Neural crest cell (in vitro differentiated cells): ENCODE measurements at places on chromosomes 11 and 22.

GRCh38 chr11:134742224-134742612 is 330.2 kb upstream of the B3GAT1 start:
- DNase-seq = no peak

GRCh38 chr11:126884594-126884993 is 116.0 kb downstream of the KIRREL3 start:
- DNase-seq = no peak

GRCh38 chr11:110026858-110027626 is 66.2 kb upstream of the ZC3H12C start:
- DNase-seq = no peak

GRCh38 chr11:123195188-123196059 is at the start of gene CLMP:
Gene CLMP (minus strand): TSS chr11:123195248. CDS start chr11:123194940, 308 bp downstream.
- no peak for DNase-seq

DNA sequence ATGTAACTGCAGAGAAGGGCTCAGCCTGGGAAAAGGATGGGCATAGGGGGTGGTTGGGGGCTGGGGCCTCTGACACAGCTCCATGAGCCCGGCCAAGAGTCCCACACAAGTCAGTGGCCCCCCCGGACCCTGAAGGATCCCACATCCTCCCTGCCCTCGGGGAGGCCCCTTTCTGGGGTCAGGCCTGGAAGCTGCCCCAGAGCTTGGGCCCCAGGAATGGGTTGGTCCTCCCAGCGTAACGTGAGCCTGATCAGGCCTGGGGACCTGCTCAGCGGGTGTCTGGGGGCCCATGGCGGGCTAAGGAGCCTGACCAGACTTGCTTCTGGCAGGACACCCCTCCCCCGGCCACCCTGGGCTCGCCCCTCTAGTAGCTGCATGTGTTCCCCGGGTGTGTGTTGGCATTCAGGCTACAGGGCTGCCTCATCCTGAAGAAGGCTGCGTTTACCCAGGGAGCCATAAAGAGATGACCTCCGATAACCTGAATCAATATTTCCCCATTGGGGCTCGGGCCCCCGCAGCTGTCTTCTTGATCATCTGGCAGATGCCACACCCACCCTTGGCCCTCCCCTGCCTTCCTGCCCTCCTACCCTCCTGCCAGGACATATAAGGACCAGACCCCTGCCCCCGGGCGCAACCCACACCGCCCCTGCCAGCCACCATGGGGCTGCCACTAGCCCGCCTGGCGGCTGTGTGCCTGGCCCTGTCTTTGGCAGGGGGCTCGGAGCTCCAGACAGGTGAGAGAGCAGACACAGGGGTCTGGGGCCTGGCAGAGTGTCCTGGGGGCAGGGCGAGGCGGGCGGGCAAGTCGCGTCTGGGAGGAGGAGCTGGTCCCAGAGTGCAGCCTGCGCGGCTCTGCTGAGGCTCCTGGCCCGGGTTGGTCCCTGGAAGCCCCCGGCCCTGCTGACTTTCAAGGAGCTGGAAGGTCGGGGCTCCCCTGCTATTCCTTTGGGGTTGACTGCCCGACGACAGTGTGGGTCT is at the start of gene MUC2:
MUC2 (plus strand) TSS at position 631 of the 978 bp plus-strand sequence.
- DNase-seq = no peak

DNA sequence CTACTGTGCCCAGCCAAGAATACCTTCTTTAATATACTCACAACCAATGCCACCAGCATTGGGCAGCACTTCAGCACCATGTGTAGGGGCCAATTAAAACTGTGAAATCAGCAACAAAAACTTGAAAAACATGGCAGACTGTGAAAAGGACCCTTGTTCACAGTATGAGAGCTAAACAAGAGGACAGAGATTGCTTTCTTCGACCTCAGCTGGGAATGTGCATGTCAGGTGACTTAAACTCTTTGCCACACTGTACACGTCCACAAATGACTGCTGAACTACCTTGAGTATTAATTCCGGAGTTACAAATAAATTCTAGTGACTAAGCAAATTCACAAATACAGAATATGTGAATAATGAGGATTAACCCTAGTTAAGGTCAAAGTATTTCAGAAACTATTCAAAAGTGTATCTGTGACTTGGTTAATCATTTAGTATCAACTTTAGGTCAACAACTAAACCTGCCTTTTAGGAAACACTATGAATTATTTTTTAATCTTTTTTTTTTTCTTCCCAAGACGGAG is 33.0 kb downstream of the DDX6 start:
- no peak for DNase-seq

DNA sequence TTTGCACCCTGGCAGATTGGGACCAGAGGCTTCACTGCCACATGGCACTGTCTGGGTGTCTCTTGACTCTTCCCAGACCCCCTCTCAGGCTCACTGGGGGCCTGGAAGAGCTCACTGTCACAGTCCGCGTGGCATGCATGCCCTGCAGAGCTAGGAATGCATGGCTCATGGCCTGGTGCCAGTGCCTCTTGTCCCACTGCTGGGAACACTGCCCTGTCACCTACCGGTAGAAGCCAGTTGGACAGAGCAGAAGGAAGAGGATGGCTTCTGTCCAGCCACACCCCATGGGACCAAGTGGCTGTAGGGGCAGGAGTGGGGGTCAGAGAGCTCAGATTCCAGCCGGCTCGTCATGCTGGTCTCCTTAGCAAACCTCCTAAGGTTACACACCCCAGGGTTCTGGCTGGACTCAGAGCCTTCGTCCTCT is 29.7 kb downstream of the MB start:
- no peak for DNase-seq

GRCh38 chr11:22901603-22902002 is 41.3 kb upstream of the CCDC179 start:
- DNase-seq = no peak

DNA sequence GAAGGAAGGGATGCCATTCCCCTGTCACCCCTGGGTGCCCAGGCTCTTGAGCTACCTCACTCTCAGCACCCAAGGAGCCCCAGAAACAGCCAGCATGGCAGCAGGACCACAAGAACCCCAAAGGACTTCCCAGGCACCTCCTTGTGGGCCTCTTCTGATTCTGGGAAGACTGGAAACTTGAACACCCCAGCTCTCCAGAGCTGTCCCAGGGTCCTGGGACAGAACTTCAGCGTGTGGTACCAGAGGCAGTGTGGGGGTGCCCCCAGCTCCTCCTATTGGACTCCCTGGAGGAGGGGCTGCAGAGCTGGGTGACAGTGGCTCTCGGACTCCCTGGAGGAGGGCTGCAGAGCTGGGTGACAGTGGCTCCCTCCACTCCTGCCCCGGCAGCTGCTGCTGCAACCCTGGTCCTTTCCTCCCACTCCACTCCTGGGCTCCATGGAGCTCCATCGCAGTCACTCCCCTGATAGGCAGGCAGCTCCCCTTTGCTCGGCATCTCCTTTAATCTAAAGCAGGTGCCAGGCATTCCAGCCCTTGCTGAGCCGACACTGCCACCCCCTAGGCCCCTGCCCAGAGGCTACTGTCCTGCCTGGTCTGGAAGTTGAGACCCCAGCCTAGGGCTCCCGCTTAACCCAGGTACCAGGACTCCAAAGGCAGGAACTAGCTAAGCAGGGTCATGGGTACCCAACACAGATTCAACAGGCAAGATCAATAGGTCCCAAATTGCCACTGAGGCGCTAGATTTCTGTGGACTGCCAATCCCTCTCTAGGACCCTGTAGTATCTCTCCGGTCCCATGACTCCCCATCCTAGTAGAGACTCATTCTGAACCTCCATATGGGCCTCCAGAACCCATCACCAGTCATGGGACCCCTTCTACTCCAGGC is 2.7 kb downstream of the BCL9L start:
- DNase-seq = no peak

GRCh38 chr22:33909911-33910310 is 10.4 kb downstream of the LARGE1 start:
- no peak for DNase-seq

DNA sequence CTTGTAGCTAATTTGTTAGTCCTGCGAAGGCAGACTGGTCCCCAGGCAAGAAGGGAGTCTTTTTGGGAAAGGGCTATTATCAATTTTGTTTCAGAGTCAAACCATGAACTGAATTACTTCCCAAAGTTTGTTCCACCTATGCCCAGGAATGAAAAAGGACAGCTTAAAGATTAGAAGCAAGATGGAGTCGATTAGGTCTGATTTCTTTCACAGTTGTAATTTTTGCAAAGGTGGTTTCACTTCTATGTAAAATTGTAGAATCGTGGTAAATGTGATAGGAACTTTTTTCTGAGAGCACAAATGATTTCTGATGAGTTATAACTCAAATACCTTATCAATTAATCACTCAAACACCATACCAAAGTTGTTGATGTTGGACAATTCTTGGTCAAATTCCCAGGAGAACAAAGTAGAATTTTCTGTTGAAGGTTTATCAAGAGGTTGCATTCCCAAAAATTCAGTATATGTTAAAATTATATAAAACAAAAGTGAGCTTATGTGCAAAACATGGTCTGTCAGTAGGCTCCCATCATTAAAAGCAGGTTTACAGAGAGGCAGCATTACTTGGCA is 2.9 kb upstream of the CTSC start:
- no peak for DNase-seq

GRCh38 chr22:36327922-36328551 is 59.7 kb downstream of the MYH9 start:
- no peak for DNase-seq

DNA sequence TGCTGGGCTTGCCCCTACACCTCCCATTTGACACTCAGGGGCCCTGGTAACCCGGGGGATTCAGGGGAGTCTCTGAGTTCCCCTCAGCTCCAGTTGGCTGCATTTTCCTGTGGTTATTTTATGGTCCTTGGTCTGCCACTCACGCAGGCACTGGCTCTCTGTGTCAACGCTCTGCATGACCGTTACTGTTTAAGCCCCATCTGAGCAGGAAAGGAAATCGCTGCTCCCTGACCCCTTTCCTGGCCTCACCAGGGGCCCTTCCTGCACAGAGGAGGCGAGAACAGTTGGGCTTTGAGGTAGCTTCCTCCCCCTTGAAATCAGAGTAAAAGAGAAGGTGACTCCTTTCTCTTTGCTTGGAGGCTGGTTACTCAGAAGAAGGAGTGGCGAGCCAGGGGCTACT is 2.4 kb downstream of the C1QTNF4 start:
- DNase-seq = no peak

DNA sequence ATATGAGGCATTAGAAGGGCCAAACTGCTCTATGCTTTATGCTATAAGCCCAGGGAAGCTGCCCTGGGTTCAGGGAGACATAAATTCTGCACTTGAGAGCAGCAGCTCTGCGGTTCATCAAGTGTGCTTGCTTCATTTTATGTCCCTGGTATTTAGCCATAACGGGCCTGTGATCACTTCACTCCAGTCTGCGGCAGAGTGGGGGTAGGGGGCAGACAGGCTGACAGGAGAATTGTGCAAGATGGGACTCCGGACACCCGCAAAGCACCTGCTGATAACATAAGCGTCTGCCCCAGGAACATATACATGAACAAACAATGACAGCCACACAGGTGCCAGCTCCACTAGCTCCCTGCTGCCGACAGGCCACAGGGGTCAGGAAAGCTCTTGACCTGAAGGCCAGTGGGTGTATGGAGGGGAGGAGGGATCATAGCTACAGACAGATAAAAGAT is 56.1 kb downstream of the SMCO4 start:
- DNase-seq = no peak
